ENCODE measurements at places on chromosomes 7 and 10.

GRCh38 chr7:94284104-94284503, 110.6 kb upstream of the COL1A2 start:
- DNase-seq: no peak

- DNase-seq: no peak
Observed at GRCh38 chr7:93574646-93575554, at the start of gene CALCR. Gene CALCR (minus strand): TSS chr7:93574724. CDS start chr7:93486981, 87,743 bp downstream.

DNA sequence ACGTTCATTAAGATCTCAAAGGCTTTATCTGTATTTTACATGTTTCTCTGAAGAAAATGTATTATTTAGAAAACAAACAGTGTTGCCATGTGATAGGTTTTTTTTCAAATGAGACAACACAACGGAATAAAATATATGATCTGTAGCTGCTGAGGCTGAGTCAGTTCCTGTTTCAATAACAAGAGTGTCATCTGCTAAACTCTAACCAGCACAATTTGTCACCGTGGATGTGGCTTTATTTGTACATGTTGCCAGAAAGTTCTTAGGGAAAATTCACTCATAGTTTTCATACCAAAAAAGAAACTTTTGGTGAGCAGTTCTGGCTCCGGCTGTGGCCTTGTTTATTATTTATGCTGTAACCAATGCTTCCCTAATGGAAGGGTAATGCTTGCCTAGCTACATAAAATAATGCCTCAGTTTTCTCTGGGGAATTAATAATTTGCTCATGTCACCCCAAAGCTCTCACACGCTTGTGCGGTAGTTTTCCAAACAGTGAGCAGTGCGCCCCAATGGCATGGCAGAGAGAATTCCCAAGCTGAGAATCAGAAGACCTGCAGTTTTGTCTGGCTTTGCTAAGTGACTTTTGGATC, 20.3 kb upstream of the KLF6 start:
- DNase-seq: no peak

GRCh38 chr7:108340856-108341411, 115.3 kb downstream of the NRCAM start:
- DNase-seq: no peak

DNA sequence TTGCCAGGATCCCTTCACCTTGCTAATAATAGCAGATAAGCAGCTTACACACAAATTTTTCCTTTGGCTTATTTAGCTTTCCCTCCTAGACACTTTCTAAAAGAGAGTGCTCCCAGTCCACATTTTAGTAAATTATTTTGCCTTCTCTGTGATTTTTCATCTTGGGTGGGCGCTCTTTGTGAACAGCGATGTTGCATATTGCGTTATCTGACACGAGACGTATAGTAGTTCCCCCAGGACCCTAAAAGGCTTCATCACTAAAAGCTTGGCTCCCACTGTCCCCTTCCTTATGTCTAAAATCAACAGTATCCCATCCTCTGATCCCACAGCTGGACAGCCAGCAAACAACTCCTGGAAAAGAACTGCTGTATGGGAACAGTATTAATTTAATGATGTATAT, 232.9 kb downstream of the DYNC1I1 start:
- no peak for DNase-seq

DNA sequence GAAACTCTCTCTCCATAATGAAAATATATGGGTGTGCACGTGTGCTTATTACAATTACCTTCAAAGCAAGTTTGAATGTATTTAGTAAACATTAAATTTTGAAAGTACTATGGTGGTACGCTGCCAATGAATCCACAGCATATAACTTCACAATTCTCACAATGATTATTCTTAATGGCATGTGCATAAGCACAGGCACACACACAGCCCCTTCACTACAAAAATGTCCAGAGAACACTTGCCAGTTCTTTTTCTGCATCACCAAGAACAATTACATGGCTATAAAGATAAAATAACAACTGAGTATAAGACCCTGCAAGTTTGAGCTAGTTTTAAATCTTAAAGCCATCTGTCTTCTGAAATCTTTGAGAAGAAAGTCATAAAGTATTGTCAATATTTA, 22.2 kb downstream of the SGCE start:
- no peak for DNase-seq

DNA sequence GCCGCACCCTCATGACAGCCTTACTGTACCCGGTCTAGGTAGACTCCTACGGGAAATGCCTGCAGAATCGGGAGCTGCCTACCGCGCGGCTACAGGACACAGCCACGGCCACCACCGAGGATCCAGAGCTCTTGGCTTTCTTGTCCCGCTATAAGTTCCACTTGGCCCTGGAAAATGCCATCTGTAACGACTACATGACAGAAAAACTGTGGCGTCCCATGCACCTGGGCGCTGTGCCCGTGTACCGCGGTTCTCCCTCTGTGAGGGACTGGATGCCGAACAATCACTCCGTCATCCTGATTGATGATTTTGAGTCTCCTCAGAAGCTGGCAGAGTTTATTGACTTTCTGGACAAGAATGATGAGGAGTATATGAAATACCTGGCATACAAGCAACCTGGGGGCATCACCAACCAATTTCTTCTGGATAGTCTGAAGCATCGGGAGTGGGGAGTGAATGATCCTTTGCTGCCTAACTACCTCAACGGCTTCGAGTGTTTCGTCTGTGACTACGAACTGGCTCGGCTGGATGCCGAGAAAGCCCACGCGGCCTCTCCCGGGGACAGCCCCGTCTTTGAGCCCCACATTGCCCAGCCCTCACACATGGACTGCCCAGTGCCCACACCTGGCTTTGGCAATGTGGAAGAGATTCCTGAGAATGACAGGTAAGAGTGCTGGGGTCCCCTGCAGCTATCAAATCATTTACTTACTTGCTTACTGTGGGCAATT, 8.5 kb upstream of the CHCHD1 start:
- no peak for DNase-seq

DNA sequence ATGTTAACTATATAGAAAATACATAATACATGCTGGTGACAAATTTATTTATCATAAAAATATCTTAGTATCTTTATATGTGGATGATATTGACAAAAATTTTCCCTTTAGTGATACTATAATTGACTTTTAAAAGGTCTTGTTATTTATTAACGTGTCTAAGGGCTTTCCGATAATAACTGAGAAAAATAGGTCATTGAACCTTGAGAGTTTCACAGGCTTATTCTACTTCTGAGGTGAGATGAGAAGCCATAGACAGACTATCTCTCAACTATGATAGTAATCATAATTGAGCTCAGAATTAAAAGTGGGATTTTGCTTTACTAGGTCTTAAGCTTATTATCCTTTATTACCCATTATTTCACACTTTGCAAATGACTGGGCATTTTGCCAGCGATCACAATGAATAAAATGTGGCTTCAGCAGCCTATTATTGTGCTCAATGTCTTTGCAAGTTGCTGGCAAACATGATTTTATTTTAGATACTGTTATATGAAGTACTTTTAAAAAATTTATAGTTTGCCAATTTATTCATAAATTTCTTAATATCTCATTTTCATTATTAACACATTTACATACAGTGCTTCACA, 574.5 kb downstream of the ZWINT start:
- DNase-seq: no peak

DNA sequence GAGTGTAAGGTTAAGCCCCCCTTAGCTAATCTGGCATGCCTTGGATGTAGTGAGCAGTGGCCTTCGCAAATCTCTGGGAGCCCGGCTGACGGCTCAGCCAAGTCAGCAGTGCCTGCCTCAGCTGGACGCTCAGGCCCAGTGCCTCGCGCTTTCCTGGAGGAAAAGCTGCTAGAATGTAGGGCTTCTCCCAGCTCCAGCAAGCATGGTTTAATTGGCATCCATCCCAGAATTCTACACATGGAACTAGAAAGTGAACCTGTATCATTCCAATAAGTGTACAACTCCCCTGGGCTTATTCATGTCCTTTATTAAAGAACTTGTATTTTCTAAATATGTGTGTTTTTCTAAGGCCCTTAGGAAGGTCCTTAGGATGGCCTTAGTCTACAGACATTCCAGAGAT, 287.8 kb upstream of the SHH start:
- no peak for DNase-seq

DNA sequence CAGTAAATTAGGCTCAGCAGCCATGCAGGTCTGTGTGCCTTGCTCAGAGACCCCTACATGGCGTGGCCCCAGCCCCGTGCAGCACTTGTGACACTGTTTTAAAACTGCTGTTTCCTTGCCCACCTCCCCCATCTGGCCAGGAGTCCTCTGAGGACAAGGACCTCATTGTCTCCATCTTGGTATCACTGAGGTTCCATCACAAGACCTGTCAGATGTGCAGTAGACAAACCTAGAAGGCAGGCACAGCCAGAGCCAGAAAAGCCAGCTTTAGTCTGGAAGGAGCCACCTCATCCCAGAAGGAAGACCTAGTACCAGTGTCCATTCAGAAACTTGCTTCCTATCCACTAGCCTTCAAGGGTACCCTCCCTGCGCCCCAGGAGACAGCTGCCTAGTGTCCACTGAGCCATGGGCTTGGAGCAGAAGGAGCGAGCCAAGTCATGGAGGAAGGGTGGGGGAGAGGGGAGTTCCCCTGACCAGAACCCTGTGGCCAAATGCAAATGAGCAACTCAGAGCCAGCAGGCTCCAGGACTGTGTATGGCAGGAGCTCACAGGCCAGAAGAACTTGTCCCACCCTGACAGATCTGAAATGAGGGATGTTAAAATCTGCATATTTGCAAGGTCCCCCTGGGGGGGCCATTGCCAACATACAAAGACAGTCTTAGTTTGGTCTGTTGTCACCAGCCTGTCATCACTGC, 176.1 kb downstream of the SH3PXD2A start:
- no peak for DNase-seq

DNA sequence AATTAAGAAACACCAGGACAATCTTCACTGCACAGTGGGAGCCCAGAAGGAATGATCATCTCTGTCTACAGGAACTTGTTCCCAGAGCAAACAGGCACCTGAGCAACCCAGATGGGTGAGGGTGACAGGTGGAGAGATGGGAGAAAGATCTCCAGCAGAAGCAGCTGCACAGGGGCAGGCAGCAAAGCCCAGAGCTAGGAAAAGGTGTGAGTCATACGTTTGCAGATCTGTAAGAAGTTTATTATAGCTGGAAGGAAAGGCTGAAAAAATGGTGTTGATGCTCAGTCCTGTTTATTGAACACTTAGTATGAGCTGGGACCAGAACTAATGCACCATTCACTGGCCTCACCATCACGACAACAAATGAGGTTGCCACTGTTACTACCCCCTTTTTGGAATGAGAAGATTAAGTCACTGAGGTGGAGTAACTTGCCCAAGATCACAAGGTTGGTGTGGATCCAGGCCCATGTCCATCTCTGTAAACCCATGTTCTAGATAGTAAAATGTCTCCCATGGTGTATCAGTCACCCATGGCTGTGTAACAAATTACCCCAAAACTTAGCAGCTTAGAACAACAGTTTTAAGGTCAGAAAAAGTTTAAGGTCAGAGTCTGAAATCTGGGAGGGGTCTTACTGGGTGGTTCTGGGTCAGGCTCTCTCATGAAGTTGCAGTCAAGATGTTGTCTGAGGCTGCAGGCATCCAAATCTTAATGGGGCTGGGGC, 506.9 kb downstream of the RPS24 start:
- no peak for DNase-seq
